Sigmoid colon (tissue), 7 donors: ENCODE measurements at places on chromosomes 11 and 22. TPM values are rescaled to one million over a fixed set of nuclear protein-coding genes. Genes with fewer than 3 reads are reported as not detected.

GDPD4 gene
- not detected for total RNA-seq

- DNase-seq = no peak
Observed at GRCh38 chr11:66745356-66746235, 16.6 kb upstream of the SPTBN2 start.

- DNase-seq = no peak
Observed at GRCh38 chr11:4190098-4190497, 95.5 kb downstream of the RRM1 start.

TUBA8 gene
- total RNA-seq = 0.81 TPM

GRCh38 chr11:73295241-73295995 is 12.7 kb upstream of the ARHGEF17 start:
- no peak for DNase-seq

SCGB1D2 gene
- total RNA-seq = not detected

DNA sequence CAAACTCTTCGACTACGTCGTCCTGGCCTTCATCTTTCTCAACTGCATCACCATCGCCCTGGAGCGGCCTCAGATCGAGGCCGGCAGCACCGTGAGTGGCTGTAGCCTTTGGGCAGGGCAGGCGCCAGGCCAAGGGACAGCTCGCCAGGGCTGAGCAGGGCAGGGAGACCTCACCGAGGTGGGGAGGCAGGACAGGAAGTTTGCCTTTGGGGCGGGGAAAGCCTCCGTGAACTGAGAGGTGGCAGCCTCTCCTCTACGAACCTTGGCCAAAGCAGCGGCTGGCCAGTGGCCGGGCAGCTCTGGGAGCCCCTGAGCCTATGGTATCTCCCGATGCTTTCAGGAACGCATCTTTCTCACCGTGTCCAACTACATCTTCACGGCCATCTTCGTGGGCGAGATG is 93.2 kb downstream of the CACNA1I start:
- no peak for DNase-seq

GRCh38 chr11:76977791-76978190 is 56.4 kb upstream of the B3GNT6 start:
- DNase-seq = no peak

NRGN gene
- total RNA-seq = 1.1 TPM
